ENCODE measurements at places on chromosomes 3 and 15.

DNA sequence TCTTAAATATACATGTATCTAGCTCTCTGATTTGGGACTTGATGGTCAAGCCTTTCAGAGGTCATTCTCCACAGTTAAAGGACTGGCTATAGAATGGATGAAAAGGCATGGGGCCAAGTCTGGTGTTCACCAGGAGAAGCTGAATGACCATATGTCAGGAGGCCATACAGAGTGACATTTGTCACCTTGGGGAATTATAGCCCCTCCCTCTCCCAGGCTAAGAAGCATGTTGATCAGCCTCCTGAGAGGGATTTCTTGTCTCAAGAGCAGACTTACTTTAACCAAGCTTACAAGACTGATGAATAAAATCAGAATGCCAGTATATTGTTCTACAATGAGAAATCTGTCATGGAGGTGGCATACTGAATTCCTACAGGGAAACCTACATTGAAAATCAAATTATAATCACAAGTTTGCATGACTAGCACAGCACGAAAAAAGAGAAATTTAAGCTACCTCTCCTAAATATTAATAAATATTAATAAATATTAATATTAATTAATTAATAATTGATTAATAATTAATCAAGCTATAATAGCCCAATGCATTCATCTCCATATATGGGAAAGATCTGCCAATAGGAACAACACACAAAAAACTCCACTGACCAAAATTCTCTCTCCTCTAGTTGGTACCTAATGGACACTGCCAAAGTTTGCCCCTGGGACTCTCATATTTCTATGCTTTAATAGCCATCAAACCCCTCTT, 47.3 kb downstream of the ATP8B4 start:
- no peaks in the 10 kb centered on the region for H3K4me1 ChIP-seq
- no peak overlapping the region for H3K4me3 ChIP-seq
- H3K27ac ChIP-seq: no peak overlapping the region
- DNase-seq: no peak
- H3K27me3 ChIP-seq: no peaks in the 10 kb centered on the region

DNA sequence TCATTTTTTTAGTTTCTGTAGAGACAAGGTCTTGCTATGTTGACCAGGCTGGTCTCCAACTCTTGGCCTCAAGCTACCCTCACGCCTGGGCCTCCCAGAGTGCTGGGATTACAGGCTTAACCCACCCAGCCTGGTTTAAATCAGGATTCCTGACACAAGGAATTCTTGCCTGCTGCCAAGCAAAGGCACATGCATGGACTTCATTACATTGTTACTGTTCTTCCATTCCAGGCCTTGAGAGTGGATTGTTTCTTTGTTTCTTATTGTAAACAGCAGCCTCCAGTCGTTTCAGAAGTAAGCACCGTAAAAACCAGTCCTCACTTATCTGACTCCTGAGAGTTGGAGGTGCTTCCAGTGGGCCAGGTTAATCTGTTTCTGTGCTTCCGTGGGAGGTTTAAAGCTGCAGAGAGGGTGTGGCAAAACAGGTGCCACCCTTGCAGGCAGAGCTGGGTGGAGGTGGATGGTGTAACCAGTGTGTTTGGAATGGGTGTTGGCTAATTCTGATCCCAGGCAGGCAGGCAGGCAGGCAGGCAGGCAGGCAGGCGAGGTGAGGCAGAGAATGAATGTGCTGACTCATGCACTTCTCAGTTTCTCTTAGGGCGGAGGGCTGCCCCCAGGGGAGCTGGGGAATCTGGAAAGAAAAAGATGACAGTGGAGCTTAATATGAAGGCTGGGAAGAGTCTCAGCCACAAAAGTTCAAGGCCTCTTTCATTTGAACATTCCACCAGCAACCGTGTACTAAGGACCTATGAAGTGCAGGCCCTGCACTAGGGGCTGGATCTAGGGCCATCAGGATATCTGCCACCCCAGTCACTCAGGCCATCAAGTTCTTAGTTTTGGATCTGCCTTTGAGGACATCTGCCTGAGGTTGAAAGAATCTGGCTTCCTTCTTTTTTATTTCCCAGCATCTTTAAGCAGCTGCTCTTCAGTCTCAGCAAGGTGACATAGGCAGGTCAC, 37.0 kb upstream of the CDCP1 start:
- peak; percentile 20 for DNase-seq
- no peak overlapping the region for H3K27ac ChIP-seq
- H3K36me3 ChIP-seq: no peaks in the 10 kb centered on the region
- no peaks in the 10 kb centered on the region for H3K27me3 ChIP-seq

GRCh38 chr3:134809427-134810051, 14.5 kb downstream of the EPHB1 start:
- H3K27me3 ChIP-seq: no peaks in the 10 kb centered on the region
- H3K36me3 ChIP-seq: no peaks in the 10 kb centered on the region
- no peak overlapping the region for H3K4me3 ChIP-seq
- DNase-seq: no peak

DNA sequence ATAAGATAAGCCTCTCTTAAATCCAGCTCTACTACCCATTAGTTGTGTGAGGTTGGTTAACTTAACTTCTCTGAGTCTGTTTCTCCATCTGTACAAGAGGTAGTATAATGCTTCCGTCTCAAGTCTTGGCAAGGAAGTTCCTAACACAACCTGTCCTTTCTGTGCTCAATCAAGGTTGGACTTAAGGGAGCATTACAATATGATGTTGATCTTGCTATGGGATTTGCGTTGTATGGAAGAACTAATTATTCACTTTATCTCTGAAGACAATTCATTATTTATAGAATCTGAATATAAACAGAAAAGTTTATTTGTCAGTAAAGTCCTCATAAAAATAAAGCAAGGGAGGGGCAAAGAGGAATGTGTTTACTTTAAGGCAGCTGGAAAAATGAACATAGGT, 18.9 kb upstream of the SPTSSB start:
- no peaks in the 10 kb centered on the region for H3K27me3 ChIP-seq
- peaks cover 2% of the 10 kb centered on the region for H3K4me1 ChIP-seq
- no peak overlapping the region for H3K4me3 ChIP-seq

DNA sequence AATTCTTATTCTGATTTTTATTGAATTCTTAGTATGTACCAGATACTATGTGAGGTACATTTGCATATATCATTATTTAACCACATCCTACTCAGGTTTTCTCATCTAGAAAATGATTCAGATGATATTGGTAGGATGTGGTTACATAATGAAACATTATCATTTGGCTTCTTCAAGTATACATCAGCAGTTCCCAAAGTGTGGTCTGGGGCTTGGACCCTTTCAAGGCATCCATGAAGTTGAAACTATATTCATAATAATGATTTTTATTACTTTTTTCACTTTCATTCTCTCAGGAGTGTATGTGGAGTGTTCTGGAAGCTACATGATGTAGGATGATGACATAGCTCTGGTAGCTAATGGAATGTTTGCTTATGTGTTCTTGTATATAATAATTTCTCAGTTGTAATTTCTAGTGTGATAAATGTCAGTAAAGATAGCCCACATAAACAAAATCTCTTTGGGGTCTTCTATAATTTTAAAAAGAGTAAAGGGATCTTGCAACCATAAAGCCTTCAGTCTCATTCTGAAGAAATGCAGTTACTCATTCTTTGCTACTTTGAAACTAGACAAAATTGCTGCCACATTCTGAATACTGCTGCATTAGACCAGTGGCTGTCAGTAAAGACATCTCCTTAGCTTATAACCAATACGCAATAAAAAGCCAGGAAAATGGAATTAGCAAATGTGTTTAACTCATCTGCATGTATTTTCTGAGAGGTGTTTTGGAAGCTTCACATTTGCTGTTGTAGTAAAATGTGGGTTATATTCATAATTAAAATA, 95.8 kb downstream of the PPARG start:
- DNase-seq: no peak
- H3K27ac ChIP-seq: no peak overlapping the region
- no peaks in the 10 kb centered on the region for H3K4me1 ChIP-seq

GRCh38 chr15:69167218-69167846, 6.9 kb downstream of the GLCE start:
- H3K4me1 ChIP-seq: no peaks in the 10 kb centered on the region
- H3K36me3 ChIP-seq: no peaks in the 10 kb centered on the region
- no peak overlapping the region for H3K4me3 ChIP-seq
- DNase-seq: no peak
- H3K27me3 ChIP-seq: no peaks in the 10 kb centered on the region
- H3K27ac ChIP-seq: no peak overlapping the region

- H3K27ac ChIP-seq: no peak overlapping the region
- no peak for DNase-seq
- H3K4me1 ChIP-seq: no peaks in the 10 kb centered on the region
- no peaks in the 10 kb centered on the region for H3K36me3 ChIP-seq
Observed at GRCh38 chr3:178386401-178386800, 149.8 kb upstream of the KCNMB2 start.

DNA sequence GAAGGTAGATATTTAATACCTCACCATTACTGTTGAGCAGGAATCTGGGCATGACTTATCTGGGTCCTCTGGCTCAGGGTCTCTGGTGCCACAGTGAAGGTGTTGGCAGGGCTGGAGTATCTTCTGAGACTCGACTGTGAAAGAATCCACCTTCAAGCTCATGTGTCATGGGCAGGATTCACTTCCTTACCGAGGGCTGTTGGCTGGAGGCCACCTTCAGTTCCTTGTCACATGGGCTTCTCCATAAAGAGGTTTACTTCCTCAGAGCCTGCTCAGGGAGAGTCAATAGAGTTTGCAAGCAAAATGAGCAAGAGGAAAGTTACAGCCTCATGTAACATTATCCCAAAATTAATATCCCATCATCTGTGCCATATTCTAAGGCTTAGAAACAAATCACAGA, 459.5 kb downstream of the NR2F2 start:
- H3K36me3 ChIP-seq: no peaks in the 10 kb centered on the region
- no peaks in the 10 kb centered on the region for H3K27me3 ChIP-seq
- H3K4me1 ChIP-seq: no peaks in the 10 kb centered on the region

GRCh38 chr3:157379525-157380140, 57.0 kb upstream of the PTX3 start:
- H3K4me3 ChIP-seq: no peak overlapping the region
- H3K36me3 ChIP-seq: peaks cover 3% of the 10 kb centered on the region
- H3K4me1 ChIP-seq: no peaks in the 10 kb centered on the region
- H3K27ac ChIP-seq: no peak overlapping the region
- H3K27me3 ChIP-seq: no peaks in the 10 kb centered on the region

- H3K27ac ChIP-seq: no peak overlapping the region
- no peaks in the 10 kb centered on the region for H3K27me3 ChIP-seq
- DNase-seq: peak; percentile 21
- H3K4me1 ChIP-seq: no peaks in the 10 kb centered on the region
Observed at GRCh38 chr15:38768970-38769369, 204.4 kb upstream of the RASGRP1 start.

GRCh38 chr15:79185199-79185598, 94.6 kb upstream of the RASGRF1 start:
- no peaks in the 10 kb centered on the region for H3K4me1 ChIP-seq
- no peaks in the 10 kb centered on the region for H3K36me3 ChIP-seq
- H3K27ac ChIP-seq: no peak overlapping the region
- no peaks in the 10 kb centered on the region for H3K27me3 ChIP-seq
- DNase-seq: no peak

- no peak overlapping the region for H3K4me3 ChIP-seq
- no peak overlapping the region for H3K27ac ChIP-seq
- DNase-seq: no peak
- no peaks in the 10 kb centered on the region for H3K27me3 ChIP-seq
Observed at GRCh38 chr3:119181765-119182164, 8.4 kb downstream of the UPK1B start.

DNA sequence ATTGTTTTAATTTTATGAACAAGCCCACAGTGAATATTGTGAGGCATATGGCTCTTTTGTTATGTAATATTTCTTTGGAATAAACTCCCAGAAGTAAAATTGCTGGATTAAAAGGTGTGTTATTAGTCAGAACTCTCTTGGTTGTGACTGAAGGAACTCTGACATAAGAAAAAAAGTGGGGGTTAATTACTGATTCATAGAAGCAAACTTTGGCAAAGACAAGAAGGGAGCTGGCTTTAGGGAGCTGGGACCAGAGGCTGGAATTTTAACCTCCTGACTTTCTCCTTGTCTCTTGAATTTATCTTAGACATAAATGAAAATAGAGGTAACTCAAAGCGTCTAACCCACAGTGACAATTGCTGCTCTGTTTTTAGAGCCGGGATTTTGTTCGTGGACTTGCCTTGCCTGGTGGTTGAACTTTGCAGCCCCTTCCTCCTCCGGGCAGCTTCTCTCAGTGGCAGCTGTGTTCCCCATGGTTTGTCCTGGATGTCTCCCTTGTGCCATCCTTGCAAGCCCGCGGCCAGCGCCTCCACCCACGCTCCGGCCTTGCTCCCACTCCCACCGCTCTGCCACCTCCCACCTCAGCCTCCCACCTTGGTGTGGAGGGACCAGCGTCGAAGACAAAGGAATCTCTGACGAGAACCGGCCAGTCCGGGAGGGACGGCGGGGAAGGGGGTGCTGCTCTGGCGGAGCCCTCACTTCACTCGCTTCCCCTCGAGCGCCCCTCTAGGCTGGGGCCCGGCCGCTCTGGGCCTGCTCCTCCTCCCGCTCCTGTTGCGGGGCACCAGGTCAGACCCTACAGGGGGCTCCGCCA, 28.0 kb downstream of the ARHGAP31 start:
- no peaks in the 10 kb centered on the region for H3K36me3 ChIP-seq
- peak overlapping the region; percentile 76 for H3K27ac ChIP-seq
- peak overlapping the region; percentile 52 for H3K4me3 ChIP-seq
- H3K27me3 ChIP-seq: no peaks in the 10 kb centered on the region
